ENCODE measurements at places on chromosomes 12 and 14.
A peak's percentile ranks its signal among the peaks of the same experiment; 100 is the strongest.

DNA sequence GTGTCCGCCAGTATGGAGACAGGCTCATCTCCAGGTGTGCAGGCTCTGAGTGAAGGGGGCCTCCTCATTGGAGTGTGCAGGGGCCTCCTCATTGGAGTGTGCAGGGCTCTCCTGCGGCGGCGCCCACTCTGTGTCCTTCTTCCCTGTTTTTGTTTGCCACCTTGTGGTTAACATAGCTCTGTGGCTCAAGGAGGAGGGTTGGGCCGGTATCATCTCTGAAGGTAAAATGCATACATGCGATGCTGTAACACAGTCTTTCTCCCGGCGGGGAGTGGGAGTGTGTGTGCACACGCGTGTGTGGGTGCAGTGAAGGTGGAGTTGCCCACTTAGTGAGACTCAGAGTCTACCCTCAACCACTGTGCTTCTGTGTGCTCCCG, 429.4 kb downstream of the ZFP36L1 start:
- DNase-seq = peak; percentile 46

- no peak for DNase-seq
These were observed 1865.6 kb upstream of the FLRT2 start for GRCh38 chr14:83664389-83664788.

DNA sequence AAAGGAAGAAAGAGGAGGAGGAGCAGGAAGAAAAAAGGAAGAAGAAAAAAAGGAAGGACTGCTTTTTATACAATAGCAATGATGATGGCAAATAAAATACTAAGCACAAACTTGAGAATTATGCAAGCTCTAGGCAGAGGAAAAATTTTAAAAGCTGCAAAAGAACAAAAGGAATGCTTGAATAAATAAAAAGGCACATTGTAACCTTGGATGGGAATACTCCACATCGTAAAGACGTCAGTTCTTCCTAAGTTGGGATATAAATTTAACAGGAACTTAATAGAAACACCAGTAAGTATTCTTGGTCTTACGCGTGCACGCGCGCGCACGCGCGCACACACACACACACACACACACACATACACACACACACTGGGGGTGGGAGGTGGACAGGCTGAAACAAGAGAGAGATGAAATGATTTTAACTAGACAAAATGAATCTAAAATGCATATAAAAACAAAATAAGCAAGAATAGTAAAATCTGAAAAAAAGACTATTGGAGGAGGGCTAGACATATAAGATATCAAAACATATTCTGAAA, 43.0 kb downstream of the SERPINA3 start:
- no peak for DNase-seq

DNA sequence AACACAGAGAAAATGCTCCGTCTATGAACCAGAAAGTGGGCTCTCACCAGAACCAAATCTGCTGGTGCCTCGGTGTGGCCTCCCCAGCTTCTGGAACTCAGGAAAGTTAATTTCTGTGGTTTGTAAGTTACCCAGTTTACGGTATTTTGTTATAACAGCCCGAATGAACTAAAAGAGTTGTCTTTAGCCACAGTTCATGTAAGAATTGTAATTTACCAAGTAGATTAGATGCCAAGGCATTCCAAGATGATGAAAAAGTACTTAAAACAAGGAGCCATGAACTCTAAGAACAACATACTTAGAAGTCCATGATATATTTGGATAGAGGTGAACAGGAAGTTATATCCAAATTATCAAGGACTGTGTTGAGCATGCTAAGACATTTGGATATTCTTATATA, 259.9 kb upstream of the GARIN6 start:
- DNase-seq = peak; percentile 63

- DNase-seq = peak; percentile 12
These were observed 156.2 kb downstream of the CACNA1C start for GRCh38 chr12:2208837-2209635.

DNA sequence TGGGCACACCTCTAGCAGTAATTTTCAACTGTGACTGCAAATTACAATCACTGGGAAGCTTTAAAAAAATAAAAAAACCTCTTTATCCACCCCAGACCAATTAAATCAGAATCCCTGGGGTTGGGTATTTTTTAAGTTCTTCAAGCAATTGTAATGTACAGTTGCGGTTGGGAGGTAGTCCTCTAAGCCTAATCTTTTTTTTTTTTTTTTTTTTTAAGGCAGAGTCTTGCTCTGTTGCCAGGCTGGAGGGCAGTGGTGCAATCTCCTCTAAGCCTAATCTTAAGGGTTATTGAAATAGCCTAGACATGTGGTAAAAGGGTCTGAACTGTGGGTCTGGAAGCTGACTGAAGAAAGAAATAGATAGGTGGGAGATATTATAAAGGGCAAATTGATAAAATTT, 230.5 kb downstream of the AKAP6 start:
- DNase-seq = peak; percentile 57

DNA sequence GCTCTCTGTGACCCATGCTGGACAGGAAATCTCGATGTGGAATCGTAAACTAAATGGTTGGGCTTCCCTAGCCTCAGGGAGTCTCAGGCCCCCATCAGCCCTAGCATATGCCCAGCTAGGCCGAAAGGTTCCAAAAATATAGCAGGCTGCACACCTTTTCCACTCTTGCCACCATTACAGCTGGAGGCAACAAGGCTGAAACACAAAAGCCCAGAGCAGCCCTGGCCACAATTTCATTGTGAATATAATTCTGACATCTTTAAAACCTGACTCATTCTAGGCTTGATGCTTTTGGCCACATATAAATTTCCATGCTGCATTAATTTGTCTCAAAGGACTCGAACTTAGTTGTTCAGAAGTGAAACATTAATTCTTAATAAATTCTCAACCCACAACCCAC, 382.2 kb downstream of the GRIN2B start:
- peak; percentile 45 for DNase-seq

DNA sequence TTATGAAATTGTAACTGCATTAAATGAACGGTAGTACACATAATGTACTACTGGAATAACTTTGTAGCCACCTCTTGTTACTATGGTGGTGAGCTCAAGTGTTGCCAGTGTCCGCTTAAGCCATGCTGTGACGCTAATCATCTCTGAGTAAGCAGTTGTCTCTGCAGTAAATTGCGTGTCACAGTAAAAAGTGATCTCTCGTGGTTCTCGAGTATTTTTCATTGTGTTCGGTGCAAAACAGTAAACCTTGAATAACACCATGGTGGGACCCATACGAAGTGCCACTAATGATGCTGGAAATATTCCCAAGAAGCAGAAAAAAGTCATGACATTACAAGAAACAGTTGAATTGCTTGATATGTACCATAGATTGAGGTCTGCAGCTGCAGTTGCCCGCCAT, 524.8 kb downstream of the SOX5 start:
- no peak for DNase-seq

DNA sequence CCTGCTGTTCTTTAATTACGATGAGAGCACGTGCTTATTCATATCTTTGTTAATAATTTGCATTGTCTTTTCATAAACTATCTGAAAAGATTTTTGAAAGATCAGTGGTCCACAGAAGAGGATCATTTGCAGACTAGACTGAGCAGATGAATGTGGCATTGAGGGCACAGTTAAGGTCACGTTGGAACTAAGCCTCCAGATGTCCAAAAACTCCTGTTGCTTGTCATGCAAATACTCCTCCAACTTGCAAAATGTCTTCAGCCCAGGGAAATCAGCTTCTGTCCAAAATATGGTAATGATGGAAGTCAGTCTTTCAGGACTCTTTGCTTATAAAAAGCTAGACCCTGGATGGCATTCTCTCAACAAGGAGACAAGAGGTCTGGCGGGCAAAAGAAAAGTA, 201.6 kb upstream of the TMEM260 start:
- DNase-seq = no peak

DNA sequence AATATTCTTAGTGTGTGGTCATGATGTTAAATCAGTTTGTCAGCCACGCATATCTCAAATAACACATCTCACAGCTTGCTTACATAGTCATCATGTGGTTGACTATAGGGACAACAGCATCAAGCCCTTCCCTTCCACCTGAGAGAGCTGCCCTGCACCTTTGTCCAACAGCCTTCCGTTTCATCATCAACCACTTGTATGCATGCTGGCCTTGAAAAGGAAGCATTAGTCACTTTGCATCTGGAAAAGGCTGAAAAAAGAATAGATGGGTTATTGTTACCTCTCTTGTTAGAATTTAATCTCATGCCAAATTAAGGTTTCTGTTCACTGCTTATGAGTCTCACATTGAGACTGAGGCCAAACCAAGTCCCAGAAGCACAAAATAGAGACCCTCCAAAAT, 1586.5 kb upstream of the SEL1L start:
- peak; percentile 18 for DNase-seq

GRCh38 chr12:20822925-20823324, 12.4 kb downstream of the SLCO1B3 start:
- DNase-seq = no peak

DNA sequence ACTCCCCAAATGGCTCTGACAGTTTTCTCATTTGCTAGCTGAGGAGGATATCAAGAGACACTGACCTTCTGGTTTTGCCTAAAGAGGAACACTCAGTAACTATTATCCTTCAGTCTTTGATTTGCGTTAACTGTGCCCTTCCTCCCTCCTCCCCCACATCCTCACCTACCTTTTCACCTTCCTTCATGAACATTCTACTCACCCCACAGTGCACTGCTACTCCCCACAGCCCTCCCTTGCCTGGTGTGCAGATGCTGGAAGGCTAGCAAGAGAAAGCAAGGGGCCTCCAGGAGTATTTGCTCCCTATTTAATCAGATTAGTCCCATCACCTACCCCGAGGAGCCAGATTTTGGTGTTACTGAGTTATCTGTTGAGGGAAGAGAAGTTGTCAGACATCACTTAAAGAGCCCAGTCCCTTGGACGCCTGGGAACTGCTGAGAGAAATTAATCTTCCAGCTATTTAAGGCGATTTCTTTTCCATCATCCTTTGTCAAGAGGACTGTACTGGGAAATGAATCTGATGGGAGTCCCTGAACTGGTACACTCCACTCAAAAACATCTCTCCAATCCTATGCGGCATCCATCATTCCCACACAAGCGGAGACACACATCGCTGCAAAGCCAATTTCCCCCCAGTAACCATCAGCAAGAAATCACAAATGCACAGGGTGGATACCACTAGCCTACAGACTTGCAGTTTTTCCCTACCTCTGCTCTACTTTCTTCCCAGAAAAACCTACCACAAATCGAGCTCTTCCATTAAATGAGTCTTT, 11.5 kb downstream of the PSMB5 start:
- DNase-seq = no peak

GRCh38 chr14:72499746-72500145, 394.2 kb downstream of the DPF3 start:
- no peak for DNase-seq

DNA sequence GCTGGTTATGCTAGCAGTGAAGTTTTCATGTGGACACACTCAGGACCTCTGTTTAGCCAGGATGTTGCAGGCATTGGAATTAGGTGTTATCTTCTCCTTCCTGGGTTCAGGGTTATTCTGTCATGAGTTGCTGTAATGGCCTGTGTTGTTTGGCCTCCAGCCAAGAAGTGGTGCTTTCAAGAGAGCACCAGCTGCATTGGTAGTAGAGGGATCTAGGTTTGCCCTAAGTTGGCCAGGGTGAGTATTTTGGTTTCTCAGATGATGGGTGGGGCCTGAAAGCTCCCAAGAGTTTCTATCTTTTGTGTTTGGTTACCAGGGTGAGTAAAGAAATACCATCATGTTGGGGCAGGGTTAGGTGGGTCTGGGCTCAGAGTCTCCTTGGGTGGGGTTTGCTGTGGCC, 2.7 kb upstream of the GZMH start:
- no peak for DNase-seq

DNA sequence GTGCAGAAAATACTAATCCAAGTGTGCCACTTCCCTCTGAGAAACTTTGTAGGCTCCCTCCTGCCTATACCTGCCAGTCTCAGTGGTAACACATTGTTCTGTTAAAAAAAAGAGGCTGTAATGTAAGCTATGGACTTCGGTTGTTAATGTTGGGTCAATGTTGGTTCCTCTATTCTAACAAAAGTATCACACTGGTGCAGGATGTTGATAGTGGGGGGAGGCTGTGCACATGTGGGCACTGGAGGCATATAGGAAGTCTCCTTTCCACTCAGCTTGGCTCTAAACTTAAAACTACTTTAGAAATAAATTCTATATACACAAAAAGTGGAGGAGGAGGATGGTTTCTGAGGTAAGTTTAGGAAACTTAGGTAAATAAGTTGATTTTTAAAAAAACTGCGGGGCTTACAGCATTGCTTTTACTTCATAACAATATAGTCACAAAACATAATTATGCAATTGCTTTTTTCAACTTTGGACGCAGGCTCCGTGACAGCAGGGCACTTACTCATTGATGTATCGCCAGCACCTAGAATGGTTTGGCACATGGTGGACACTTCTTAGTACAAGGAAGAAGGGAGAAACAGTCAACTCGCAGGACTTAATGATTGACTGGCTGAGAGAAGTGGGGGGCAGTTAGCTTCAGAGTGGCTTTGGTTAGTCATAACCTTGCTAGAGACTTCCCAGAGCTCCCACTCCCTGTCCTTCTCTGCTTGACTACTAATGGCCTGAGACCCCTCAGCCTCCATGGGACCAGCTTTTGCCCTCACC, 7.9 kb upstream of the NYNRIN start:
- DNase-seq = no peak

- peak; percentile 30 for DNase-seq
These were observed 4.9 kb downstream of the B4GALNT3 start for GRCh38 chr12:464484-465267.

DNA sequence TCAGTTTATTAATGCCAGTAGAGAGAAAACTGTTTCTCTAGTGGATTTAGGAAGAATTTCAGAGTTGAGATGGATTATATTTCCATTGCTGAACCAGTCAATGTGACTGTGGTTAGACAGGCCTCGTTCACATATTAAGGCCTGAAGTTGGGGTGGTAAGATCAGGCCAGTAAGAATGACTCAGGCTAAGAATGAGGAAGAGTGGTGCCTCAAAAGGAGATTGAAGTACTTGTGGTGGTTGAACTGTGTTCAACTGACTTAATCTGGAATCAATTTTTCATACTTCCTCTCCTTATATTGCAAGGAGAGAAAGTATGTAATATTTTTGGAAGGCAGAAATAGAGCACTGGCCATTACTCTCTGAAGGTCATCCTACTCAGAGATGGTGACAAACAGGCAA, 37.8 kb upstream of the ATF7IP start:
- DNase-seq = peak; percentile 13

DNA sequence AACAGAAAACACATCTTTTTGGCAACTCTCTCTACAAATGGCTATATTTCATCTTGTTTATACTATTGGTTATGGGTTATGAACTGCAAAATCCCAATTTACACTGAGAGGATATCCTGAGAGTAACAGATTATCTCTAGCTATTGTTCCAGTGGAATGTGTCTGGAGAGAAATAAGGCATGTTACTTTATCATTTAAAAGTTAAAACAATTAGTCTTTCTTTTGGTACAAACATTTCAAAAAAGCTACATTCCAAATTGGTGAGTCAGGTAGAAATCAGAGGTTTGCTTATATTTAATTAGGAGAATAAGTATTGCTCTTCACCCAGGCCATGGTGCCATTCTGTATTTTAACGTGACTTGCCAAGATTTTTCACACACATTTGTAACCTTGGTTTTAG, 411.6 kb downstream of the CCER1 start:
- DNase-seq = peak; percentile 44

Data from astrocyte of the hippocampus (primary cell).